Stimulated activated CD4-positive, alpha-beta T cell treated with anti-CD3 and anti-CD28 coated beads, Interleukin-2, amount 100 ng/mL, for 24 hours (primary cell): ENCODE measurements at places on chromosomes 1 and 21.

DNA sequence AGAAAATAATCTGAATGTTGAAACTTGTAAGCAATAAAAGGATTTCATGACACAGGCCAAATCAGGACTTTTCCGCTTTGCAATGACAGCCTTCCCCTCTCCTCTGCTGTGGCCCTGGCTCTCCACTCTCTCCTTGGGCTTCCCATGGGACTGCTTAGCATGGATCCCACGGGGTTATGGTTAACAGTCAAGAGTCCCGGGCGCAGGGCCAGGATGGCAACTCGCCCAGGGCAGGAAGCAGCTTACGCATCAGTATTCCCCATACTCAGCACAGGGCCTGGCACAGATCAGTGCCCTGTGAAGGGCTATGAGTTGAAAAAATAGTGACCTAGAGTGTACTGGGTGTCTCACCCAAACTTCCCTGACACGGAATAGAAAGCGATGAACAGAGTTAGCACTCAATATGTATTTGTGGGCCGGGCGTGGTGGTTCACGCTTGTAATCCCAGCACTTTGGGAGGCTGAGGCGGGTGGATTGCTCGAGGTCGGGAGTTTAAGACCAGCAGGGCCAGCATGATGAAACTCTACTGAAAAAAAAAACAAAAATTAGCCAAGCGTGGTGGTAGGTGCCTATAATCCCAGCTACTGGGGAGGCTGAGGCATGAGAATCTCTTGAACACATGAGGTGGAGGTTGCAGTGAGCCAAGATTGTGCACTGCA lies 29.1 kb upstream of the GRHL3 start:
- DNase-seq = no peak

DNA sequence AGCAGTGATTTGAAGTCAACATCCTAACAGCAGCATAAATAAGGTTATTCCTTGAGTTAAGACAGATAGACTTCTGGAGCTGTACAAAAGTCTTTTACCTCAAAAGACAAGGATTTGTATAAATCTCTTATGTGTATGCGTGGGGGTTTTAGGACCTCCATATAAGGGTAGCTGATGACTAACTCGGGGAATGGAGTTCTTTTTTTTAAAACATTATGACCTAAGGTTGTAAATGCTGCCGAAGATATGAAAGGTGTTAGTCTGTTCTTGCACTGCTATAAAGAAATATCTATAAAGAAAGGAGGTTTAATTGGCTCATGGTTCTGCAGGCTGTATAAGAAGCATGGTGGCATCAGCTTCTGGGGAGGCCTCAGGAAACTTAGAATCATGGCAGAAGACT lies 90.4 kb downstream of the EPB41 start:
- DNase-seq = no peak

DNA sequence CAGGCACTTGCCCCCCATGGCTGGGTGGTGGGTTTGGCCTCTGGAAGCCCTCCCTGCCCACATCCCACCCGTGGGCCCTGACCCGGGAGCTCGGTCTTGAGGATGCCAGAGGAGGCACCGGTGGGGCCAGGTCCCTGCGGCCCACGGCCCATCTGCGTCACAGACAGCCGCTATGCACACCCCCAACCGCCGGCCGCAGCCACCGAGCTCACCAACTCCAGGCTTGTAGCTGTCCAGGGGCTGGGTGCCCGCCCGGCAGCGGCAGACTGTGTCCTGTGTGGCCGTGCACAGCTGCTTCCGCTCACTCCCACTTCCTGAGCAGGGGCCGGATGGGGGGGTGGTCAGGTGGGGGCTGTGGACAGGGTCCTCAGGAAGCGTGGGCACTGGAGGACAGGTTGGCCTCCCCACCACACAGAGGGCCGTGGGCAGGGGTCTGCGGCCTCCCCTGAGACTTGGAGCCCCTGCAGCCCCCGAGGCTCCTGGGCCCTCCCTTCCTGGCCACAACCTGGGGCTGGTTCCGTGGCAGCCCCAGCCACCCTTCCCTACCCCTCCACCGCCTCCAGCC lies 1.1 kb downstream of the TNFRSF4 start:
- DNase-seq = peak; percentile 67

DNA sequence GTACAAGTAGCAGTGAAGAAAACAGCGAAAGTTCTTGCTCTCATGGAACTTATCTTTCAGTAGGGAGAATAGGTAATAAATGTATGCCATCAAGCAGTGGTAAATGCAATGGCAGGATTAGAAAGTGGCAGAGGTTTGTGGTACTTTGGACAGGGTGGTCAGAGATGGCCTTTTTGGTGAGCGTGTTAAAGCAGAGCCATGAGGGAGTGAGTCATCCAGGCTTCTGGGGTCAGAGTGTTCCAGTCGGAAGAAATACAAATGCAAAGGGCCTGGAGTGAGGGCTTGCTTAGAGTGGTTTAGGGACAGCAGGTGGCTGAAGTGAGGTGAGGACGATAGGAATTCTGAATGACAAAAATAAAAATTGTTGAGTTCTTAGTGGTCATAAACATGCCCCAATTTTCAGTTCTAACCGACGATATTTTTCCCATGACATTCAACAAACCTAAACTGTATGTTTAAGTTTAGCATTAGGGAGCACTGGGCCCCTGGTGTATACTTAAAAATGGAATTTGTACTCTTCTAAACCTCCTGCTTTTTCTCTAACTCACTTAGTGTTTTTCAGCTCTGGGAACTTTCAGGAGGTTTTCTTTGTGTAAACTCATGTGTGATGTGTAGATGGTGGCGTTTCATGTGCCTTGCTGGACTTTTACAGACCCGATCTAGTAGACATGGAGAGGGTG lies 78.2 kb downstream of the MACF1 start:
- no peak for DNase-seq

DNA sequence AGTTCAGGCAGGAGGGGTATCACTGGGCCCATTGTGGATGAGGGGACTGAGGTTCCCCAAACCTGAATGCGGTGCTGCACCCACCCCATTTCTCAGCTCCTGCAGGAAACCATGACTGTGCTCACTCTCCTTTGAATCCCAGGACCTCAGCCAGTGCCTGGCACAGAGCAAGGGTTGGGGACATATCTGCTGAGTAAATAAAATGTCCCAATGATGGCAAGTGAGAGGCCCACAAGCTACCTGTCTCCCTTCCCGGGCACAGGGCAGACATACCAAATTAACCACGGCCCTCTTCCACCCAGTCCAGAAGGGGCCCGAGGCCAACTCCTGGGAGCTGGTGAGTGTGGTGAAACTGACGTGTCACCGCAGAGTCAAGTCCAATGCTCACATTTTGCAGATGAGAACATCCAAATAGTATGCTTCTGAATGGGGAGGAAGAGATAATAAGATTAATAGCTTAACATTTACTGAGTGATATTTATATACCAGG lies 97.6 kb downstream of the EPHB2 start:
- DNase-seq = no peak

DNA sequence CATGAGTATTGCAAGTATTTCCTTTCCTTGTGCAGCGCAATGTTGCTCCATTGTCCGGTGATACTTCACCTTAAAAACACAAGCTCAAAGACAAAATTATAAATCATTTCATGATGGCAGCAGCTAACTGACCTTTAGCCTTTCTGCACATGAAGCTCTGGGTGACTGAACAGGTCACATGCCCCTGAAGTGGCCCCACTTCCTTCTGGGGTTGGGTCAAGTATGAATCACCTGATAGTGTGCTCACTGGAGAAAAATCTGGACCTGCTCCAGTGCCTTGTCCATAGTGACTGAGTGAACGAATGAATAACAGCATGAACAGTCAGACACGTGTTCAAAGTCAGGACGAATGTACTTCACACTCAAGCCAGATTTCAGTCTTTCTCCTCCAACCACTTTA lies 658.9 kb downstream of the NPHP4 start:
- DNase-seq = no peak

- no peak for DNase-seq
Measured at GRCh38 chr1:38760562-38760961, 99.0 kb downstream of the RRAGC start.

DNA sequence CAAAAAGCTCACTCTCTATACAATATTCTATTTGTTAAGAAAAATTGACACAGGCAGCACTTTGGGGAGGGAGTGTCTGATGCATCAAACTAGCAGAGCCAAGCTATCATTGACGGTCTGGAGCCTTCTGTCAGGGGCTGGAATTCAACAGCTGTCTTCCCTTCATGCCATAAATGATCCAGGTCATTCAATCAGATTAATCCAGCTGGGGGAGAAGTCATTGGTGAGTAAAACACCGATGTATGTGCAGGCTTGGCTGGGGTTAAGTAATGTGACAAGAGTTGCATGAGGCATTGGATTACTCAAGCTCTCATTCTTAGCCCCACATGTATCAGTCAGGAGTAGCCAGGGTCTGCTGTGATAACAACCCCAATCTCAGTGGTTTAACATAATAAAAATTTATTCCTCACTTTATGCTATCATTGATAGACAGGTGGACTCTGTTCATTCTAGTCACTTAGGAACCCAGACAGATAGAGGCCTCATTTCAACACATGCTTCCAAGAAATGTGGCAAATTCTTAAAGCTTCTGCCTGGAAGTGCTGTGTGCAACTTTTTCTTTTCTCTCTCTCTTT lies 118.1 kb upstream of the GADD45A start:
- DNase-seq = no peak

DNA sequence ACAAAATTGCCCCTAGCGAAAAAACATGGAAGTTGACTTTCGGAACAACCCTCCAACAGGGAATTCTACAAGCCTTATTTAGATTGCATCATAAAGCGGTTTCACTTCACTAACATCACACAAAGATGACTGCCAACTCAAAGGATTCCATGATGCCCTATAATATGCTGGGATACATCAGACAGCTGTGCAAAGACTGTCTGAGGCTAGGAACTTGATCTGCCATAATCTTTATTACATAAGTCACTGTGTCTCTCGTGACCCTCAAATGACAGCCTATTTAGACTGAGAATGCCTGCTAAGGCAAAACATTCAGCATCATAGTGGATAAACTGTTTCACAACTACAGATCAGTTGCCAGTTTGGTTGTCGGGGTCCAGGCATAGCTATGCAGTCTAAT lies 23.8 kb downstream of the FH start:
- DNase-seq = no peak

GRCh38 chr1:163321311-163322305 lies at the start of gene NUF2:
NUF2 (plus strand) TSS chr1:163321954; CDS start chr1:163326052, 4,098 bp downstream.
- DNase-seq = peak; percentile 96

GRCh38 chr21:33236013-33236686 lies 6.4 kb downstream of the IFNAR2 start:
- DNase-seq = no peak

DNA sequence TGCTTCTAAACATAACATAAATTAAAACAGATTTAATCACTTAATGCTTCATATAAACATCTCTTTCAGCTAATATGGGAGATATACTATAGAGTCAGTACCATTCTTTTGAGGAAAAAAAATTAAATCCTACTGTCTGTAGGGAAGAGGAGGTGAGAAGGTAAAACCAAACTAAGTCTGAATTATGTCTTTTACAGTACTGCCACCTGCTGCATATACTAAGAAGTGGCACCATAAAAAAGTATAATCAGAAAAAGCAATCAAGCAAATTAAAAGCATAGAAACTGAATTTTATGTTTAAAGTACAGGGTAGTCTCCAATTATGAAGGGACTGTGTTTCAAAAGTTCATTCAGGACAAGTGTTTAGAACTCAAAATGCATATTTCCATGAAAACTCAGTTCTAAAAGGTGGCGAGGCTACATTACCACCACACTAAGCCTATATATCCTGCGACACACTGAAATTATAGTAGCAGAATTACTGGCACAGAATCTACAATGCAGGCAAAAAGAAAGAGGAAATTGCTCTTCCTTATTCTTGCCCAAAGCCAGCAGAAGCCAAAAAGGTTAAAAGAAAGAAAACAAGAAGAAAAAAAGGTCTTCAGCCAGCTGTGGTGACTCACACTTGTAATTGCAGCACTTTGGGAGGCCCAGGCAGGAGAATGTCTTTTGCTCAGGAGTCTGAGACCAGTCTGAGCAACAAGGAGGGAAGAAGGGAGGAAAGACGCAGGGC lies 9.0 kb downstream of the NSL1 start:
- no peak for DNase-seq

DNA sequence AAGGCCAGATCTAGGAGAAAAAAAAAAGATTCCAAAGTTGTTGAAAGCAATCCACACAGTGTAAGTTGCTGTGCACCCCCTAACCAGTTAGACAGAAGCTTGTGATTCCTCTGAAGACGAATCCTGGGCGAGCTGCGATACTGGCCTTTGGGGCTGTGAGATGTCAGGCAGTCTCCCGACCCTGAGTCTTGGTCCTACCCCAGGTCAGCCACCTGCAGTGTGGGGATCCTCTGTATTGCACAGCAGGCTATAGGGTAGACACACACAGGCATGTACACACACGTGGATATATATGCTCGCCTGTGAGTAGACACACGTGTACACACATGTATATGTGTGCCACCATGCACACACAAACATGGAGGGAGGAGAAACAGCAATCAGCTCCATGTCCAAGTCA lies 12.9 kb downstream of the ACTRT2 start:
- no peak for DNase-seq

DNA sequence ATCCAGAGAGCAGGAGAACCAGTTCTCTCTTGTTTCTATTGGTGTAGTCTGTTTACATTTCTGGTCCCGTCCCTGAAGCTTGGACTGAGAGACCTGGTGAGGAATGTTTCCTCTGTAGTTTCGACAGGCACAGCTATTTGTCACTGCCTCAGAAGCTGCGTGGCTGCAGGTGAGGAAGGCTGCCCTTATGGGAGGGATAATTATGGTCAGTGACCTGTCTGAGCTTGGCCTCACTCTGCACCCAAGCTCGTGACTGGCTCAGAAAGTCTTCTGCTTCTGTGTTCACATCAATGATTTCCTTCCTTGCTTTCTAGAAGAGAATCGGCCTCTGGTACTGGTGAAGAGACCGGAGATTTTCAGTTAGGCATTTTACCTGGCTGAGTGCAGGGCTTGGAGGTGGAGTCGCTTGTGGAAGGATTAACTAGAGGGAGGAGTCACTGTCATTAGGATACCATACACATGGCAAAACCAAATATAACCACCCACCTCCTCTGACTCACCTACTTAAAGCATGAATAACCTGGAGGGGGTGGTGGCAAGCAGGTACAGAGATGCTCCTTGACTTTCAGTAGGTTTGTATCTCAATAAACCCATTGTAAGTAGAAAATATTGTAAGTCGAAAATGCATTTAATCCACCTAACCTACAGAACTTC lies 19.9 kb upstream of the WDR26 start:
- DNase-seq = no peak

DNA sequence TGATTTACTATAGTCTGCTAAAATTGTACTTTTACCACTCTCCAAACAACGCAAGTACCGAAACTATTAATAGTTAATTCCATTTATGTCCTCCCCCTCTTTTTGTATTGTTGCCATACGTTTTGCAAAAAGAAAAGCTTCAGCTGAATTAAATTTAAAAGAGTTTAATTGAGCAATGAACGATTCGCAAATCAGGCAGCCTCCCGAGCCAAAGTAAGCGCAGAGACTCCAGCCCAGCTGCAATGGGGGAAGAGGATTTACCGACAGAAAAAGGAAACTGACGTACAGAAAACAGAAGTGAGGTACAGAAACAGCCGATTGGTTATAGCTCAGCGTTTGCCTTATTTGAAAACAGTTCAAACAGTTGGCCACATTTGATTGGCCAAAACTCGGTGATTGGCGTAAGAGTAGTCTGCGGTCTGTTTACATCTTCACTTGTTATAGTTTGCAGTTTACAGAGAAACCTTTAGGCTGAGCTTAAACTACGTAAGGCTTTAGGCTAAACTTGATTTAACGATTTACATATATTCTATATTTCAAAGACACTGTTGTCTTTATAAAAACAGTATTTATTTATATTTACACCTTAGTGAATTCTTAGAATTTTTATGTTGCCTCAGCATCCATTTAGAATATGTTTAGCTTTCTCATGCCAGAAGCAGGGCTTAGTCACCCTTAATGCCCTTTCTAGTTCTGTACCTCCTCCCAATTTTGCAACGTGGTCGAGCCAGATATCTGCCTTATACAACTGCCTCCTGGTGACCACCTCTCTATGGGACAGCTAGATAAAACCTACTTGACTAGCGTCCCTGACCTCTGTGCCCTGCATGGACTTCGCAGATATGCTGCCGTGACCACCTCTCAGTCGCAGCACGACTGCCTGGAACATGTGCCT lies 23.8 kb downstream of the CR1 start:
- no peak for DNase-seq
